Activated CD8-positive, alpha-beta T cell treated with anti-CD3 and anti-CD28 coated beads, Interleukin-2, amount 10 ng/mL, durations not matched to agents 7 days and 5 days (primary cell): ENCODE measurements at places on chromosomes 3 and 15. TPM values are rescaled to one million over a fixed set of nuclear protein-coding genes. Genes with fewer than 3 reads are reported as not detected.

- peak; percentile 91 for DNase-seq
Observed at GRCh38 chr3:172591876-172592771, 68.9 kb upstream of the TNFSF10 start.

- no peak for DNase-seq
Observed at GRCh38 chr15:82132742-82133141, 86.9 kb upstream of the MEX3B start.

The STRC gene
- 0.40 TPM for total RNA-seq

DNA sequence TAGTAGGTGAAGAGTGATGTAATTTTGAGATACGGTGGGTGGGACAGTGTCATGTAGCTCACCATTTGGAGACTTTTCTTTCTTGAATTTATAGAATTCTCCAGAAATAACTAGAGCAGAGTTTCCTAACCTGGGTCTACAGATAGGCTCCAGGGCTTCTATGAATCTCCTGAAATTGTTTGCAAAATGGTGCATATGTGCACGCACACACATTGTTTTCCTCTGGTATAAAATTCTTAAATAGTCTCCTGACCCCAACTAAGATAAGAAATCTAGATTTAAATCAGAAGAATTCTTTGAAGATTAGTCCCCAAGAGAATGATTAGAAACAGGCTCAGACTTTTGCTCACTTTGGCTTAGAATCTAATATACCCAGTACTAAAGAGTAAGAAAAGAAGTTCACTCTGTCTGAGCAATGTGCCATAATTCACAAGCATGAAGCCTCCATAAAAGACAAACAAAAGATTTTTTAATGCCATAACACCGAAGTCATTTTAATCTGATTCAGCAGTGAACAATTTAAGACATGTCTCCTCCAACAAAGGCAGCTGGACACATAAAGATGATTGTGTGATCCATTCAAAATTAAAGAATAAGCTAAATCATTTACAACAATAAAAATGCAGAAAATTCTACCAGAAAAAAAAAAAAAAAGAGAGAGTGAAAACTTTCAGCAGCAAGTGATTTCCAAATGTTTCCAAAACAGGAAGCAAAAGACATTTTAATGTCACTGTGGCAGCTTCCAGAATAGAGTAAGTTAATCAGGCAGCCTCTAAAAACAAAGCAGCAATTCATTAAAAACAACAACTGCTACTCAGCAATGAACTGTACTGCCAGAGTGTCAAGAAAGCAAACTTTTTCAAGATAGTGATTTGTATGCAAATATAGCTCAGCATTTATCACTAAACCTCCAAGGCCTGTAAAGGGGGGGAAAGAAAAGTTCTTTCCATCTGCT, 975.5 kb upstream of the CFAP20DC start:
- no peak for DNase-seq

GRCh38 chr3:197236362-197236761, 62.0 kb downstream of the DLG1 start:
- DNase-seq: no peak

- no peak for DNase-seq
Observed at GRCh38 chr15:64779024-64779423, 3.6 kb upstream of the RBPMS2 start.

GRCh38 chr3:105459566-105460290, 93.0 kb downstream of the ALCAM start:
- no peak for DNase-seq

DNA sequence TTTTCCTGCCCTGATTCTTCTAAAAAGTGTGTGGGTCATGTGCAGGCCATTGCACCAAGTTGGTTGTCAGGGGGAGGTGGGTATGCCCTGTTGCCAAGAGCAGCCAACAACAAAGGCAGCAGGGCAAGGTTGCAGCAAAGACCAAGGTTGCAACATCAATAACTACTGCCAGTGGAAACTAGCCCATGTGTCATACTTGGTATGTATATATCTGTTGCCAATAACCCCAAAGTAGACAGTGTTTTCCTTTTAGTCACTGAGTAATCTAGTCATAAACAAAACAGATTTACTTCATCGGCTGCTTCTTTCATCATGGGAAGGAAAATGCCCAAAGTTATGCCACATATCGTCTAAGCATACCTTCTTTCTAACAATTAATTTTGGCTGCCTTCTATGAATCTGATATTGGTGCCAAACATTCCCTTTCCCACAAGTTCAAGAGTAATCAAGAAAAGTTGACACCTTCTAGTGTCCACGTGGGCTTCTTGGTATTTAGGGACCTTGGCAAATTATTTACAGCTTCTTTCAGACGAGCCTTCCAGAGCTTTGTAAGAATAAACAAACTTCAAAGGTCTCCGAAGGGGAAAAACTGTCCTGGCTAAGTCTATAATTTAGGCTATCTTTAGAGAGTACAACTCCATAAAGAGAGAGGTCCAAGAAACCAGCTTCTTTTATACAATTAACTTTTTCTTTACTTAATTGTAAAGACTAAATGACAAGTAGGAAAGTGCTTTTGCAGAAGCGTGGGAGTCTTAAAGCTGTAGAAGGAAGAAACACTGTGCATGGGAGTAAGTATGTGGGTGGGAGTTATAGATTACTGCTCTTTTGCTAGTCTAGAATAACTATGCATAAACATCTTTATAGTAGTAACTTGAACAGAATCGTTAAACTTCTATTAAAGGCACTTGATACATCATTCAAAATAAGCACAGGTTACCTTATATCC, 10.0 kb upstream of the MBNL1 start:
- peak; percentile 76 for DNase-seq

The DLEC1 gene
- total RNA-seq: 0.60 TPM

DNA sequence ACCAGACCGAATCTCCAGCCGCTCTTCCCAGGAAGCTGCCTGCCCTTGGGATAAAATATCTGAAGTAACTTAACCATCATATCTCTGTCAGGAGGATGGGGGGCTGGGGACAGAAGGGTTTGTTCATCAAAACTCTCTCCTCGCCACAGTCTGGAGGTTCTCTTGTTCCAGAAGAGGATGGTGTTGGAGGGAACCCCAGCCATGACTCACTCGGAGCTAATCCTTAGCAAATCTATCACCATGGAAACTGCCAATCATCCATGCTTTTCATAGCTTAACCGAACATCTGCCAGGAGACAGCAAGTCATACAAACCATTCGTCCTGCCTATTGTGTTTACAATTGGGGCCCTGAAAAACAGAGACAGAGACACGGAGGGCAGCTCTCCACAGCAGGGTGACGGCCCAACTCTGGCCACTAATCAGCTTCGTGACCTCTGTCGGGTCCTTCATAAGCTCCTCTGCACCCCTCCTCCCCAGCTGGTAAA, 73.8 kb upstream of the HEG1 start:
- DNase-seq: no peak

DNA sequence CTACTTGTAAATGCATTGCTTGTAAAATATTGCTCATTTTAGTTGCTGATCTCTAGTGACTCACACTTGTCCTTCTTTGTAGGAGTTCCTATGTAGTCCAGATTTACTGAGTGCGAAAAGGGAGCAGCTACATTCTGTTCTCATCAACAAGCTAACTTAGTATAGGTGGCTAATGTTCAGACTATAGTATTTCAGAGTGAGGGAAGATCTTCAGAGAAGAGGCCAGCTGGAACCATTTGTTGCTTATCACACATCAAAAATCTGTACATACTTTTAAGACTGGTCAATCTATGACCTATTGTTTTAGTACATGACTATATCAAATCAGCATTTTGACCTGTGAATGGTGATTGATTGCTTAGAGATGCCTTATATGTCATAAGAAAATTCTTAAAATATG, 71.3 kb upstream of the THSD4 start:
- no peak for DNase-seq

DNA sequence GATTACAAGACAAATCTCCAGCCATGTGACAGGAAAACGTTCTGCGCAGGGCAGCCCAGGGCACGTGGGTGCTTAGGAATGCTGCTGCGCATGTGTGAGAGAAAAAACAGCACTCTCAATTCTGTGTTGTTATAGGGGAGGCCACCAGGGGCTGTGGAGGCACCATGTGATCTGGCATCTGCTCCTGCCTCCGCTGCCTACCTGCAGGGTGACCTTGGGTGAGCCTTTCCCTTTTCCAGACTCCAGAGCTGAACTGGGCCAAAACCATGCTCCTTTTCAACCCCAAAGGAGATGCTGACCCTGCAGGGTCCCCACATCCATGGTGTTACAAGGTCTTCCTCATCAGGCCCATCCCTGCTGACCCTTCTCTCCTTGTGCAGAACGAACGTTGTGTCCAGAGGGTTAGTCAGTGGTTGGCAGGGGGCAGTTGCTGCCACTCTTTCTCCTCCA, 81.5 kb upstream of the RASGRF1 start:
- no peak for DNase-seq

DNA sequence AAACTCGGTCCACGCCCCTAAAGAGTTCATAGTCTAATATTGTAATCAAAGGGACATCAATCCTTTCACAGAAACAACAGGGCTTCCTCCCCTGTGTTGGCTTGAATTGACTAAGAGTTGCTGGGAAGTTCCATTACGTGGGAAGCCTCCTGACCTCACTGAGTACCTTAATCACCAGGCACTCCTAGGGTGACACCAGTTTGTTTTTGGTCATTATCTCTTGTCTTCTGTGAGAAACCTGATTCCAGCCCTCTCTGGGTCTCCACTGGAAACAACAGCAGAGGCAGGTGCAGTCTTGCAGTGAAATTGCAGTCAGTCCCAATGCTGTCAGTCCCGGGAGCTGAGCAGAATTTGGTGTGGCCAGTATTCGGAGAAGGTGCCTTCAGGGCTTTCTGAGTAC, 55.4 kb downstream of the BOC start:
- no peak for DNase-seq

GRCh38 chr3:157820157-157820517, 286.1 kb downstream of the SHOX2 start:
- DNase-seq: no peak

DNA sequence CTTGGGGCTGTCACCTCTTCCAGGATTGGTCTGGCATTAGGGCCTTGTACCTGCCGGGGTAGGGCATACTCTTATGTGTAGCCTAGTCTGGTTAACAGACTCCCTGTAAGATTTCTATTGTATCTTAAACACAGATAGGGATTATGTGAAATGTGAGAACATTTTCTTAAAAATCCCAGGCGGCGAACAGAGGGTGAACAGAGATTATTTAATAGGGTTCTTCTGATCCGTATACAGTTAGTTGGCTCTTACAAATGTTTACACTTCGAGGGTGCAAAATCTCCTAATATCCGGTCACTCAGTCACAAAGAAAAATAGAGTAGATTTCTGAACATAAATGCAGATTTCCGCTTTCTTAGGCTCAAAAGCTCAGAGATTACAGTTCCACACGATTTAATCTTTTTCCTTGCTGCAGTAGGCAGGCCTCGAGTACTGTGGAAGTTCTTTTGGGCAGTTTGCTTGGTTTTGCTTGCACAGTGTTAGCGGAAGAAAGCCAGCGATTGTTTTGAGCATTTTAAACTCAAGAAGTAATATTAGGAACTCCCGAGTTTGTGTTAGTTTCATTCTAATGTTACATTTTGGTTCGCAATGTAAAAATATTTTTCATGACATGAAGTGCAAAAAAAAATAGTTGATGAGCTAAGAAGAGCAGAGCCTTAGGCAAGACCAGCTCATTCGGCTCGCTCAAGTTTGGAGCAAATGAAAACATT, 993 bp downstream of the PLCL2 start:
- DNase-seq: no peak
